Stimulated activated CD4-positive, alpha-beta T cell treated with anti-CD3 and anti-CD28 coated beads, Interleukin-15, amount 100 ng/mL, for 24 hours (primary cell): ENCODE measurements at places on chromosomes 11 and 22.

GRCh38 chr11:12375720-12376119 lies 1.7 kb upstream of the PARVA start:
- DNase-seq, result no peak

- no peak for DNase-seq
Measured at GRCh38 chr11:130426837-130427341, 1.5 kb downstream of the ADAMTS8 start.

DNA sequence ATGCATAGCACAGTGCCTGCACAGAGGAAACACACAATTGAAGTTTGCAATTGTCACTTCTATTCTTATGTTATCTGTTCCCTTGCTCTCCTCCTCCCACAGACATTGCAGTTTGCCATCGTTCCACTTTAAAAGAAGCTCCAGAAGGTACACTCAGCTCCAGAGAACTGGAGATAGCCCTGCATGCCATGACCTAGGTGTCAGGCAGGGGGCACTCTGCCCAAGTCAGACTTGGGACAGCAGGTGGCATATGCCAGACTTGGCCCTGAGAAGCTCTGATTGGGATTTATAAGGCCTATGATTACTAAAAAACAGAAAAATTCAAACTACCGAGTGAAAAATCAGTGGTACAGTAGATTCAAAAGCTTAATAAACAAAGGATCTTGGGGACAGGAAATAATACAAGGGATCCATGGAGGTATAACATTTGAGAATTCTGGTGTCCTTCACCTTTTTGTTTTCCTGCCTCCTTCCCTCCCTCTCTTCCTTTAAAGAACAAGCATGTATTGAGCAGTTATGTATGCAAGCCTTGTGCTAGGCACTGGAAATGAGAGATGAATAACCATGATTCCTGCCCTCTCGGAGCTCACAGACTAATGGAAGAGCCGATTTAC lies 40.0 kb downstream of the TENM4 start:
- peak; percentile 19 for DNase-seq

GRCh38 chr11:19889531-19889930 lies 176.9 kb downstream of the NAV2 start:
- DNase-seq, result no peak

DNA sequence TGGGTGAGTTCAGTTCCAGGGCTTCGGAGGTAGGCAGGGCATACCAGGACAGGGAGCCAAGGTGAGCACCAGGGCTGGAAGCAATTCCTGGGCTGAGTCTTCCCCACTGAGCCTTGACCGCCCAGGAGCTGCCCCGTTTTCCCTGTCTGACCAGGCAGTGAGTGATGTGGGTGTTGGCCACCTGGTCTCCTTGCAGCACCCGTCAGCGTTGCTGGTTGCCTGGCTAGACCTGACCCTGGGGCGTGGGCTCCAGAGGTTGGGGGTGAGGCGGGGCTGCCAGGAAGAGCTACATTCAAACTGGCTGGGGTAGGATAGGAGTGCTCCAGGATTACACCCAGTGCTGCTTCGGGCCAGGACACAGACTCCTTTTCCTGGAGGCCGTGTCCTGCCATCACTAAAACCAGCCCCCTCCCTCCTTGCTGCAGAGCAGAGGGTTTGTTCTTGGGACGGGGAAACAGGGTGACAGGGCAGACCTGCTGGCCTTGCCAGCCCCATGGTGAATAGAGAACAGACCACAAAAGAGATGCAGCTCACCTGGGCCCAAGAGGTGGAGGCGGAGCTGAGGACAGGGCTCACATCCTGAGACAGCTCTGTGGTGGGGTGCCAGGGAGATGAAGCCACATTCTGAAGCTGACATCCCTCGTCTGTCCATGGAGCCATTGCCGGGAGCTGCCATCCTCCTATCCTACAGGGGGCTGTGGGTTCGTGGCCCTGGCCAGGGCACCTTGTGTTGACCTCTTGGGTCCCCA lies 14.2 kb downstream of the INCENP start:
- no peak for DNase-seq

- no peak for DNase-seq
Measured at GRCh38 chr11:116778556-116778955, 5.8 kb upstream of the BUD13 start.

- DNase-seq, result no peak
Measured at GRCh38 chr11:123479048-123479837, 49.2 kb downstream of the GRAMD1B start.

DNA sequence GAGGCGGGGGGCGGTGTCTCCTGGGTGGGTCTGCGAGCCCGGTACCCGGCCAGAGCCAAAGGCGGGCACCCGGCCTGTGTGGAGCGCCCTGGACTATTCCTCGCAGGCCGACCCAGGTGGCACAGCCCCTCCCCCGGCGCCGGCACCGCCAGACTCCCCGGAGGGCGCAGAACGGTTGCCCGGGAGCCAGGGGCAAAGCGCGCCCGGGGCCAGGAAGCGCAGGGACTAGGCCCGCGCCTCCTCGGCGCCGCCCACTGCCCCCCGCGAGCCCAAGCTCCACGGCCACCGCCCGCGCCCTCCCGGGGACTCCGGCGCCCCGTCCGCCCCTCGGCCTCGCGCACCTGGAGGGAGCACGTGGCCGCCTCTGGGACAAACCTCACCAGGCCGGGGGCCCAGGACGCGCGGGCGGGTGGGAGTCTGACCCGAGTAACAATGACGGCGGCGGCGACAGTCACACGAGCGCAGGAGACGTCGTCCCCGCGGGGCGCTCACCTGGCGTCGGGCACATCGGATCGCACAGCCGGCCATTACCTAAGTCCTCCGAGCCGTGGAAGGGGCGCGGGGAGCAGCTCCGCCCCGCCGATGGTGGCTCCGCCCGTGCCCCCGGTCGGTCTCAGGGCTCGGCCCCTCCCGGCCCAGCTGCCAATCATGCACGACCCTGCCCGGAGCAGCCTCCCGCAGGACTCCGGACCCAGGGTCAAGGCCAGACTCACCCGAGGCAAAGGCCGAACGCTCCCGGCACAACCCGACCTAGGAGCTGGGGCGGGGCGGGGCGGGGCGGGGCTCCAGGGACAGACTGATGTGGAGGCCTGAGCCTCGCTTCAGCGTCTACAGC lies 7.4 kb downstream of the PLXNB2 start:
- DNase-seq, result no peak

GRCh38 chr11:77776455-77776854 lies 44.1 kb downstream of the RSF1 start:
- no peak for DNase-seq

- DNase-seq, result no peak
Measured at GRCh38 chr11:46894506-46894905, 23.8 kb downstream of the LRP4 start.

DNA sequence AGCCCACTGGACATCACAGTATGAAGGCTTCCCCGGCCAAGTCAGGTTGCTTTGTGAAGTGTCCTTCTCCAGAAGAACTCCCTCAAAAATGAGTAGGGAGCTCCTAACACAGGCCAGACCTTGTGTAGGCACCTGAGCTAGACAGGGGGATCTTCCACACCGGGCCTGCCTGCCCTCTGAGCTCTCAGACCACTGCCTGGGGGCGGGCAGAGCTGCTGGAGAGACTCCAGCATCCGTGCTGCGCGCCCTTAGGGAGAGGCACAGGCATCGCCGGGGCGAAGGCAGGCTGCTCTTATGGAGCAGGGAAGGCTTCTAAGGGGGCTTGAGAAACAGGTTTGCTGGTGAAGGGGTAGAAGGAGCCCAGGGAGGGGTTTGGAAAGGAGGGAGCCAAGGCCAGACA lies 4.4 kb downstream of the KCNJ5 start:
- no peak for DNase-seq

GRCh38 chr11:116976941-116977570 lies 121.2 kb downstream of the SIK3 start:
- DNase-seq, result no peak

GRCh38 chr11:8266246-8267241 lies 2.9 kb upstream of the LMO1 start:
- DNase-seq, result no peak

- DNase-seq, result no peak
Measured at GRCh38 chr11:80168796-80169195, 728.0 kb upstream of the TENM4 start.

- DNase-seq, result peak; percentile 53
Measured at GRCh38 chr22:38203090-38203810, 1.5 kb downstream of the MAFF start.
